DMS53 (cell line): ENCODE measurements at places on chromosomes 11 and 22.

GRCh38 chr11:57312511-57313021 is 12.2 kb downstream of the TNKS1BP1 start:
- peak; percentile 21 for DNase-seq

GRCh38 chr11:1296287-1296686 is 13.1 kb downstream of the TOLLIP start:
- no peak for DNase-seq

GRCh38 chr11:14821031-14821430 is 71.0 kb downstream of the CYP2R1 start:
- DNase-seq = no peak

GRCh38 chr22:20979243-20979809 is 2.8 kb upstream of the LZTR1 start:
- no peak for DNase-seq

DNA sequence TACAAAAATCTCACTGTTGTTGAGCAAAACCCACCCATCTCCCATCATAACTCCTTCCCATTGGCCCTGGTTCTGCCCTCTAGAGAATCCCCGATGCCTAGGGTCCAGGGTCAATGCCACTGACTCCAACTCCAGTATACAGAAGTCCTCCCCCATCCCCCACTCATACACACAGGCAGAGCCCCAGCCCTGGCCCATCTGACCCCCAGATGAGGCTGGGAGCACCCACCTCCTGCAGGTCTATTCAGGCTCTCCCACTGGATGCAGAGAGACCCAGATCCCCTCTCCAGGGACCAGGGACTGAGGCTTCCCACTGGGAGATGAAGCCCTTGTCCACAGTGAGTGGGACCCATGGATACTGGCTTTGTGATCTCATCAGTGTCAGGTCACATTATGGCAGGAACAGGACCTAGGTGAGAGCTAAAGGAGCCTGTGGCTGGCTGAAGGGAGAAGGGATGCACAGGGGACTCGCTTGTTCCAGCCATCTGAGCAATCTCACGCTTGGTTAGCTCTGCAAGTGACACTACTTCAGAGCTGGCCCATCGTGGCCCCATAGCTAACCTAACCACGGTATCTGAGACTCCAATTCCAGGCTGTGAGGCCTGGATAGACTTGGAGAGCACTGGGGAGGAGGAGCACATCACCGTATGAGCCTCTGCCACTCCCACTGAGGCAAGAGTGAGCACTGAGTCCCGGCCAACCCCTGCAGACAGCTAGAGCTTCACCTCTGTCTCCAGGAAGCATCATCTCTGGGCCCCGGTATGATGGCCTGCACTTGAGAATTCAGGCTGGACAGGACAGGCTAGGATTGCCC is 35.7 kb downstream of the TRIM29 start:
- DNase-seq = peak; percentile 19

DNA sequence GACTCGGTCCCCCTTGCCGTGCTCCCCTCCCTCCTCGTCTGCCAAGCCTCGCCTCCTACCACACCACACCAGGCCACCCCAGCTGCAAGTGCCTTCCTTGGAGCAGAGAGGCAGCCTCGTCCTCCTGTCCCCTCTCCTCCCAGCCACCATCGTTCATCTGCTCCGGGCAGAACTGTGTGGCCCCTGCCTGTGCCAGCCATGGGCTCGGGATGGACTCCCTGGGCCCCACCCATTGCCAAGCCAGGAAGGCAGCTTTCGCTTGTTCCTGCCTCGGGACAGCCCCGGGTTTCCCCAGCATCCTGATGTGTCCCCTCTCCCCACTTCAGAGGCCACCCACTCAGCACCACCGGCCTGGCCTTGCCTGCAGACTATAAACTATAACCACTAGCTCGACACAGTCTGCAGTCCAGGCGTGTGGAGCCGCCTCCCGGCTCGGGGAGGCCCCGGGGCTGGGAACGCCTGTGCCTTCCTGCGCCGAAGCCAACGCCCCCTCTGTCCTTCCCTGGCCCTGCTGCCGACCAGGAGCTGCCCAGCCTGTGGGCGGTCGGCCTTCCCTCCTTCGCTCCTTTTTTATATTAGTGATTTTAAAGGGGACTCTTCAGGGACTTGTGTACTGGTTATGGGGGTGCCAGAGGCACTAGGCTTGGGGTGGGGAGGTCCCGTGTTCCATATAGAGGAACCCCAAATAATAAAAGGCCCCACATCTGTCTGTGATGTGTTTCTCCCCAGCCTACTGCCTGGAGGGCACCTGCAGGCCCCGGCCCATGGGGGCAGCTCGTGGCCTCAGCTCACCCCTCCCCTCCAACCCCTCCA is 29.8 kb downstream of the CAPN1 start:
- no peak for DNase-seq

- peak; percentile 16 for DNase-seq
Observed at GRCh38 chr11:126186708-126187529, 24.5 kb downstream of the RPUSD4 start.

DNA sequence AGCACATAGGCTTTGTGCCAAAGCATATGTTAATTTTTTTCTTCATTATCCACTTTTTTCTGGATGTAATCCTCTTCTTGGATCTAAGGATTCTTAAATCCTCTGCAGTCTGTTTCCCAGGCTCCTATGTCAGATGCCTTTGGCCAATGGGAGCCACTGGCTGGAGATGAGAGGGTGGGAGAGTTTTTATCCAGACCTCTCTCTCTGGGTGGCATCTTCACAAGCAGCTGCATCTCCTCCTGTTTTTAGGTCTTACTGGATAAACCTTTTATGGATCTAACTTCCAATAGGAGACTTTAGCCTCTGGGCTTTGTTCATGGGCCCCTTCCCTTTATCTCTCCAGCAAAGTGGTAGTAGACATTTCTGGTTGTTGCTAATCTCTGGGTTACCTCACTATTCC is 22.4 kb upstream of the MPPED2 start:
- no peak for DNase-seq

- DNase-seq = peak; percentile 1
Observed at GRCh38 chr22:33917744-33918406, 2.4 kb downstream of the LARGE1 start.

- DNase-seq = peak; percentile 53
Observed at GRCh38 chr11:85118151-85118550, 509.0 kb downstream of the DLG2 start.

GRCh38 chr11:116366980-116367645 is 405.7 kb downstream of the BUD13 start:
- no peak for DNase-seq

- peak; percentile 56 for DNase-seq
Observed at GRCh38 chr22:27804470-27805297, 3.1 kb upstream of the MN1 start.

- DNase-seq = peak; percentile 58
Observed at GRCh38 chr11:1568441-1568911, 3.6 kb downstream of the DUSP8 start.

DNA sequence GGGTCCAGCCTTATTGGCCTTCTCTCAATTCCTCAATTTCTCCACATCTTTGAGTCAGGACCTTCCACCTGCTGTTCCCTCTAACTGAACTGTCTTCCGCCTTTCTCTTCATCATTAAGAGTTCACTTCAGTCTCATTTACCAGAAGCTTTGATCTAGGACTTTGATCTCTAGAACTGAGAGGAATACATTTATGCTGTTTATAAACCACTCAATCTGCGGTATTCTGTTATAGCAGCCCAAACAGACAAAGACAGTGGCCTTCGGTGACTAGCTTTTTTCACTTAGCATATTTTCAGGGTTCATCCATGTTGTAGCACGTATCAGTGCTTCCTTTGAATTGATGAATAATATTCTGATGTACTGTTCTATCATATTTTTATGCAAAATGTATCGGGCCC is 10.5 kb downstream of the CLPB start:
- no peak for DNase-seq

DNA sequence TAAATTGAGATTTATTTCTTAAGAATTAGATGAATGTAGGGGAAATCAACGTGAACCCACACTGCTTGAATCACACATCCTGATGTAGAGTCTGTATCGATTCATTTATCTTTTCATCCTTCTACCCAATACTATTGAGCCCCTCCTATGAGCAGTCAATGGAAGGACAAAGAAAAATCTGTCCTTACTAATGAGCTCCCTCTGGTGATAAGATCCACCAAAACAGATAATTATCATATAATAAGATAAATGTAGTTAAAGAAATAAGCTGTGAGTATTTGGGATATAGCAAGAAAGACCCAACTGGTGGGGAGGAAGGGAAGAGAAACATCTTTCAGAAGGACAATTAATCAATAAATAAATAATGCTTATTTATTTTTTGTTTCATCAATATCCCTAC is 385.1 kb upstream of the CCDC90B start:
- DNase-seq = peak; percentile 33

DNA sequence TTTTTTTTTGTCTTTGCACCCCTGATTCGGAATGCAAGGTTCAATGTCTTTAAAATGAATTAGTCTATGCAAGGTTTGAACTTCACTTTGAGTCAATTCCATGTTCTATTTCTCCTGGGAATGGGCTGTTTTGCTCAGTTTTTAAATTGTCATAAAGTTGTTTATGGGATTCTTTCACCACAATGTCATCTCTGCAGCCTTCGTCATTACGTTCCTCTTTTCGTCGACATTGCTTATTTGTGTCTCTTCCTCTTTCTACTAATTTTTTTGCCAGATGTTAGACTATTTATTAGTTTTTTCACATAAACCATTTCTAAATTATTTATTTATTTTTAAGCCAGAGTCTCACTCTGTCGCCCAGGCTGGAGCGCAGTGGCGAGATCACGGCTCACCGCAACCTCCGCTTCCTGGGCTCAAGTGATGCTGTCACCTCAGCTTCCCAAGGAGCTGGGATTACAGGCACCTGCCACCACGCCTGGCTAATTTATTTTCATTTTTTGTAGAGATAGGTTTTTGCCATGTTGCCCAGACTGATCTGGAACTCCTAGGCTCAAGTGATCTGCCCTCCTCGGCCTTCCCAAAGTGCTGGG is 7.1 kb upstream of the TNNT3 start:
- no peak for DNase-seq

GRCh38 chr11:16881074-16881709 is 133.0 kb downstream of the PLEKHA7 start:
- no peak for DNase-seq

GRCh38 chr11:27761356-27761755 is 61.1 kb upstream of the BDNF start:
- no peak for DNase-seq

DNA sequence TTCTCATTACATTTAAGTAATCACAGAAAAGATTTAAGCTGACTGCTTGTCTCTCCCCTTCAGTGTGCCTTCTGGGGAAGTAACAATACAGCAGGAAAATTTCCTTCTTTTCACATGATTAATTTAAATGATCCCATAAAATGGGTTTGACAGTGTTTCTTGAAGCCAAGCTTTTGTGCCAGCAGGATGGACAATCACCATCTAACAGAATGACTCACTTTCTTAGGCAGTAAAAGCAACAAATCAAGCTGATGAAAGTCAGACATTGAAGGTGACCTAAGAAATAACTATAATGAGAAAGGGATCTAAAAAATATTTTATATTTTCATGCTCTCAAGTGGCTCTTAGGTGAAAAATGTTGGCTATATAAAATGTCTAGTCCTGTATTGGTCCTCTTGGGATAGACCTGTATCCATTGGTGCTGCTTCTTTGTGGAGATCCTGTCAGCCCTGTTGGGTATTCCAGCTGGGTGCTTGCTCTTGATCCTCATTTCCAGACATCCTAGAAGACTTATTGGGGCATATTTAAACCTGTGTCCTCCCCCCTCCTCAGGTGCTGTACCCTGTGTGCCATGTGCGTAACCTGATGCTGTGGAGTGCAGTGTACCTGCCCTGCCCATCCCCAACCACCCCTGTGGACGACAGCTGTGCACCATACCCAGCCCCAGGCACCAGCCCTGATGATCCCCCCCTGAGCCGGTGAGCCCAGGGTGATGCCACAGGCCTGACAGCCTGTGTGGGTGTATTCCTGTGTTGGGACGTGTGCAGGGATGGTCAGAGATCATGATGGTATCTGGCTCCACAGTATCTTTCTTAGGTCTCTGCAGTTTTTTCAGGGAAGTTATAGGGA is 62.7 kb upstream of the HORMAD2 start:
- DNase-seq = no peak

DNA sequence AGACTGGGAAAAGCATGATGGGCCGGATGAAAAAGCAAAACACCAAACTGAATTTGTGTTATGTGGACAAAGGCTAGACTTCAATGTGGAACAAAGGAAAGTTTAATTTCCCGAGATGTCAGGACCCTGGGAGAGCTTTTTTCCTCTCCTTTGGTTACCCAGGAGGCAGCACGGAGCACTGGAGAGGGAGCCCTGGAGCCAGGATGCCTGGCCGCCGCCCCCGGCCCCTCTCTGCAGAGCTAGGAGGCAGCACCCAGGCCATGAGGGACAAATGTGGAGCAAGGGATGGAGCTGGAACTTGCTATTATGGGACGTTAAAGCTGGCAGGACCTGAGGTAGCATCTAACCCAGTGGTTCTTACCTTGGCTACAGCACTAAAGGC is 108.9 kb downstream of the MORC2 start:
- DNase-seq = no peak

DNA sequence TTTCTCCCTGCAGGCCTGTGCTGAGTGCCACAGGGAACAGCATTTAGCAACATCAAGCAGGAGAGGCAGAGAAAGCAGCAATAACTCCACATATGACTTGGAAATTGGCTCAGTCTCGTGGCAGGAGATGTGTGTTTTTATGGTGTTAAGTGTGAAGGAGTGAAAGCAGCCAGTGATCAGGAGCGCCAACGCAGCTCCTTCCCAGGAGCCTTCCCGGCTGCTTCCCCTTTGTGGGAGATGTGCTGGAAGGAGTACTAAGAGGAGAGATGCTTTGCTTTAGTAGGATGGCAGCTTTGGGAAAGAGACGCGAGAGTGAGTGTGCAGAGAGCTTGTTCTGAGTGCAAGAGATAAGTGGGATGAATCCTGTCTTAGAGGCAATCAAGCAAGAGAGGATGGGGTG is 54.7 kb upstream of the KIRREL3 start:
- DNase-seq = no peak

DNA sequence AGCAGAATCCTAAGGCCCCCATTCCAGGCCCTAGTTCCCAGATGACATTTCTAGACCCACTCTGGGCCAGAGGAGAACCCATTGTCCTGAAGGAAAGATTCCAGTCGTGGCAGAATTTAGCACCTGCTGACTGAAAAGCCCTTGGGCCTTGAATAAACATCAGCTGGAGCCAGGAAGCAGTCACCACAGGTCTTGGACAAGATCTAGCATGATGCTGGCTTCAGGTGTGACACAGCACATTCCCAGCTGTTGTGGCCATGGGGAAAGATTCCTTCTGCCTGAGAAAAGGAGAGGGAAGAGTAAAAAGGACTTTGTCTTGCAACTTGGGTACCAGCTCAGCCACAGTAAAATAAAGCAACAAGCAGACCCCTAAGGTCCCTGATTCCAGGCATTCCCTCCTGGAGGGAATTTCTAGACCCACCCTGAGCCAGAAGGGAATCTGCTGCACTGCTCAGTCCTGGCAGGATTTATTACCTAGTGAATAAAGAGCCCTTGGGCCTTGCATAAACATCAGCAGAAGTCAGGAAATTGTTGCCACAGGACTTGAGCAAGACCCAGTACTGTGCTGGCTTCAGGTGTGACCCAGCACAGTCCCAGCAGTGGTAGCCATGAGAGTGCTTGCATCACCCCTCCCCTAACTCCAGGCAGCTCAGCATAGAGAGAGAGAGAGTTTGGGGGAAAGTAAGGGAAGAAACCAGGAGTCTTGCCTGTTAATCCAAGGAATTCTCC is 42.5 kb upstream of the PAMR1 start:
- DNase-seq = peak; percentile 85
